Cerebellar nuclear complex (tissue), 1 donor: ENCODE measurements at places on chromosomes 2 and 18.

- DNase-seq, result no peak
Observed at GRCh38 chr2:229642371-229642770, 72.0 kb downstream of the DNER start.

DNA sequence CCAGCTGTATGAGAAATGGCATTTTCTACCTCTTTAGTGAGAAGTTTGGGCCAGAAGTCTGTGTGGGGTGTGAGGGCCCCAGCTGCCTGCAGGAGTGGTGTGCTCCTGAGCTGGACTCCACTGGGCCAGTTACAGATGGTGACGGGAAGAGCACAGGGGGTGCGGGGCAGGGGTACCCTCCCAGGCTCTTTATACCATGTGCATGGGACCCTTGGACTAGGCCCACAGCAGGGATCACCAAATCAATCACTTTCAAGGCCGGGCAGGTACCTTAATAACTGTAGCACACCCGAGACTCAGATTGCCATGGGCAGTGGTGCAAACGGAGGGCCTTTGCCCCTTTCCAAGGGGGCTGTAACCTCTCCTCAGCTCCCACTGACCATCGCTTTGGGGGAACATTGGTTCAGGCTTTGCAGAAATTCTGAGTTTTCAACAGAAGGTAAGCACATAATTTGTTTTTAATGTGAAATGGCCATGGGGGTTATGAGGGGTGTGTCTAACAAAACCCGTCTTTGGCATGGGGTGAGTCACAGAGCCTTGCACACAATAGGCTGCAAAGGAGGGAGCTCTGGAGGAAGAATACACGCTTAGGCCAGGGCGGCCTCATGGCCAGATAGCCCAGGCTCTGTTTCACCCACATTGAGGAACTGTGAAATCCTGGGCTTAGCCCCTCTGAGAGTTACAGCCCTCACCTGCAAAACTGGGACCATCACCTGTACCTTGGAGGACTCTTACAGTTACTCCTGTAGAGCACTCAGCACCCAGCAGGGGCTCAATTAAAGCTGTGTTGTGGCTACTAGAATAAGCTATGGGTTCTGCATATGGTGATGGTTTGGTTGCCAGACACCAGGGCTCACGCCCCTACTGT, 141.0 kb upstream of the BCL2L11 start:
- DNase-seq, result no peak

DNA sequence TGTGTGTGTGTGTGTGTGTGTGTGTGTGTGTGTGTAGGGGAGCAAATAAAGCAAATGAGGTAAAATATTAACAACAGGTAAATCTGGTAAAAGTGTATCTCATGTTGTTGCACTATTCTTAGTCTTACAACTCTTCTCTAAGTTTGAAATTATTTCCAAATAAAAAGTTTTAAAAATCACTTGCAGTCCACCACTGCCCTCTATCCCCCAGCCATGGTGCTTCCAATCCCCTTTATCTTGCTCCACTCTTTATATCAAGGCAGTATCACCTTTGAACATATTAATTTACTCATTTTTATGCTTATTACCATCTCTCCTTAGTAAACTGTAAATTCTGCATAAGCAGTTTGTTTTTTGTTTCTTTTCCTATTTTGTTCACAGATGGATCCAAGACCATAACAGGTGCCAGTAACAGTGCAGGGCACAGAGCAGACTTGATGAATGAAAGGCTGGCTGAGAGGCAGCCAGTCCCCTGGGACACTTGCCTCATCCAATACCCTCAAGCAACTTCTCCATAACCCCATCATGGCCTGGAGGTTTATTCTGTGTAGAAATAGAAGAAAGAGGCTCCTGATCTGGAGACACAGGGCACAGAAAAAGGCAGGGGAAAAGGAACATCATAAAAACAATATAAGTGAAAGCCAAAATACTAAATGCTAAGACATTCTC, 67.6 kb downstream of the LDAH start:
- DNase-seq, result no peak

DNA sequence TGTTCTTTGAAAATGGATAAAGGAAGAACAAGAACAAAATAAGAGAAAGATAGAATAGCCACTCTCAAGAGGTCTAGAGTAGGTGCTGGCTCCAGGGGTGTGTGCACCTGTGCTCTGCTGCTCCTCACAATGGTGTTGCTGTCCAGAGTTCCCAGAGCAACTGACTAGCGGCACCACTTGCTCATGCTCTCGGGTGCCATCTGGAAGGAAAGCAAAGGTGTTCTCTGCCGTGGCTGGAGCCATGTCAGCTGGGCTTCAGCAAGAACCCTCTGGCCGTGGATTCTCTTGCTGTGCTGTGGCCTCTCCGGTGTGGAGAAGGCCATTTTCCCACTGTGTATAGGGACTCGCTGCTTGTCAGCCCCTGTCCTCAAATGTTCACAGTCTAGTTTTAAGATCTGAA, 114.6 kb upstream of the TEX51 start:
- no peak for DNase-seq
